ENCODE measurements at places on chromosomes 7 and 10.

GRCh38 chr10:3978761-3979160 is 193.8 kb upstream of the KLF6 start:
- DNase-seq = no peak
- H3K27me3 ChIP-seq = no peaks in the 10 kb centered on the region
- H3K36me3 ChIP-seq = peaks cover 40% of the 10 kb centered on the region
- peaks cover 48% of the 10 kb centered on the region for H3K4me1 ChIP-seq
- no peak overlapping the region for H3K4me3 ChIP-seq

DNA sequence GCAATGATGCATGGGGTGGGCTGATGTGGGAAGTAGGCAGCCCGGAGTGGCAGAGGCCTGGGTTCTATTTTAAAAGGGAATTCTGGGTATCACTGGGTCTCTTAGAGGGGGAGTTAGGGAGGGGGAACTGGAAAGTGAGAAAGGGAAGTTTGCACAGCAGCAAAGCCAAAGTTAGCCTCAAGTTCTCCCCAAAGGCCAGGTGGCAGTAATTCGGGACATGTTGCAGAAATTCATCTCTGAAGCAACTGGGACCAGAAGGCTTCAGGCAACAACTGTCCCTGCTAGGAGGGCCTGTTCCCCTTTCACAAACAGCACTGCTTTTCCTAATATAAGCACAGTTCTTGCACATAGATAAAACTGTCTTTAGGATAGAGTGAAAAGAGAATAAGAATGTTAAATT is 67.4 kb downstream of the NOD1 start:
- peaks cover 5% of the 10 kb centered on the region for H3K36me3 ChIP-seq
- no peaks in the 10 kb centered on the region for H3K4me1 ChIP-seq
- H3K4me3 ChIP-seq = no peak overlapping the region
- no peak overlapping the region for H3K27ac ChIP-seq

GRCh38 chr10:70560511-70560941 is 42.0 kb downstream of the PRF1 start:
- no peaks in the 10 kb centered on the region for H3K27me3 ChIP-seq
- DNase-seq = no peak
- H3K27ac ChIP-seq = no peak overlapping the region
- H3K4me3 ChIP-seq = no peak overlapping the region
- H3K4me1 ChIP-seq = peaks cover 35% of the 10 kb centered on the region

DNA sequence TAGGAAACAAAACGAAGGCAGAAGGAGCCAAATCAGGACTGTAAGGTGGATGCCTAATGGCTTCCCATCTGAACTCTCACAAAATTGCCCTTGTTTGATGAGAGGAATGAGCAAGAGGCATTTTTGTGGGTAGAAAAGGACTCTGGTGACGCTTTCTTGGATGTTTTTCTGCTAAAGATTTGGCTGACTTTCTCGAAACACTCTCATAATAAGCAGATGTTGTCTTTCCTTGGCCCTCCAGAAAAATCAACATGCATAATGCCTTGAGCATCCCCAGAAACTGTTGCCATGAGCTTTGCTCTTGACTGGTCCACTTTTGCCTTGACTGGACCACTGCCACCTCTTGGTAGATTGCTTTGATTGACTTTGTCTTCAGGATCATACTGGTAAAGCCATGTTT is 13.5 kb downstream of the PTPN12 start:
- no peaks in the 10 kb centered on the region for H3K4me1 ChIP-seq
- no peak overlapping the region for H3K4me3 ChIP-seq
- peaks cover 12% of the 10 kb centered on the region for H3K36me3 ChIP-seq
- no peaks in the 10 kb centered on the region for H3K27me3 ChIP-seq
- no peak for DNase-seq
- H3K27ac ChIP-seq = no peak overlapping the region

DNA sequence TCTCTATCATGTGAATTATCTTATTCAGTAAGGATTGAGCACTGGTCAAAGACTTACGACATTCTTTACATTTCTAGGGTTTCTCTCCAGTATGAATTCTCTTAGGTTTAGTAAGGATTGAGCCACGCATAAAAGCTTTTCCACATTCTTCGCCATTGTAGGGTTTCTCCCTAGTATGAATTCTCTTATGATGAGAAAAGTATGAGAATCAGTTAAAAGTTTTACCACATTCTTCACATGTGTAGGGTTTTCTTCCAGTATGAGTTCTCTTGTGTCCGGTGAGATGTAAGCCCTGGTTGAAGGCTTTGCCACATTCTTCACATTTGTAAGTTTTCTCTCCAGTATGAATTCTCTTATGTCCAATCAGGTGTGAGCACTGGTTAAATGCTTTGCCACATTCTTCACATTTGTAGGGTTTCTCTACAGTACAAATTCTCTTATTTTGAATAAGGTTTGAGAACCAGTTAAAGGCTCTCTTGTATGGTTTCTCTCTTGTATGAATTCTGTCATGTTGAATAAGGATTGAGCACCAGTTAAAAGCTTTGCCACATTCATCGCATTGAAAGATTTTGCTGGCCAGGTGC is 445.9 kb downstream of the ZNF479 start:
- H3K27me3 ChIP-seq = no peaks in the 10 kb centered on the region
- no peaks in the 10 kb centered on the region for H3K4me1 ChIP-seq
- H3K4me3 ChIP-seq = no peak overlapping the region
- H3K27ac ChIP-seq = no peak overlapping the region

DNA sequence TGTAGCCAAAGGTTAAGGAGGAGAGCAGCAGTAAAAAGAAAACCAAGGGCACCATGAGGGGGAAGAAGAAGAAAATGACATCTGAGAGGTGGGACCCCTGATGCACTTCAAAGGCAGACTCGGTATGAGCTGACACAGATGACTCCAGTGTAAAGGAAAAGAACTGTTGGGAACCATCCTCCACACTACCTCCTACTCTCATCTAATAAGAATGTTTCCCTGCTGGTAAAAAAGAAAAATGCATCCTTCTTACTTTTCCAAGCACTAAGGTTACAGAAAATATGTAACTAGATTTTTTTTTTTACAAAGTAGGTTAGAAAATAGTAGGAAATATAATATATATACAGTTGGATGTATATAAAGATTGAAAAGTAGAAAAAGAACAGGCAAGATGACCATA is 16.9 kb downstream of the TAS2R41 start:
- H3K27ac ChIP-seq = no peak overlapping the region
- no peak for DNase-seq
- H3K4me1 ChIP-seq = peaks cover 21% of the 10 kb centered on the region
- H3K27me3 ChIP-seq = no peaks in the 10 kb centered on the region
- no peak overlapping the region for H3K4me3 ChIP-seq

- H3K36me3 ChIP-seq = no peaks in the 10 kb centered on the region
- H3K27ac ChIP-seq = no peak overlapping the region
- DNase-seq = no peak
- no peaks in the 10 kb centered on the region for H3K4me1 ChIP-seq
Measured at GRCh38 chr7:68423356-68423755, 1174.9 kb upstream of the AUTS2 start.

All from activated CD8-positive, alpha-beta memory T cell treated with anti-CD3 and anti-CD28 coated beads, Interleukin-2, amount 10 ng/mL, durations not matched to agents 7 days and 5 days (primary cell).